NCI-H774 (cell line): ENCODE measurements at places on chromosomes 3 and 15.

DNA sequence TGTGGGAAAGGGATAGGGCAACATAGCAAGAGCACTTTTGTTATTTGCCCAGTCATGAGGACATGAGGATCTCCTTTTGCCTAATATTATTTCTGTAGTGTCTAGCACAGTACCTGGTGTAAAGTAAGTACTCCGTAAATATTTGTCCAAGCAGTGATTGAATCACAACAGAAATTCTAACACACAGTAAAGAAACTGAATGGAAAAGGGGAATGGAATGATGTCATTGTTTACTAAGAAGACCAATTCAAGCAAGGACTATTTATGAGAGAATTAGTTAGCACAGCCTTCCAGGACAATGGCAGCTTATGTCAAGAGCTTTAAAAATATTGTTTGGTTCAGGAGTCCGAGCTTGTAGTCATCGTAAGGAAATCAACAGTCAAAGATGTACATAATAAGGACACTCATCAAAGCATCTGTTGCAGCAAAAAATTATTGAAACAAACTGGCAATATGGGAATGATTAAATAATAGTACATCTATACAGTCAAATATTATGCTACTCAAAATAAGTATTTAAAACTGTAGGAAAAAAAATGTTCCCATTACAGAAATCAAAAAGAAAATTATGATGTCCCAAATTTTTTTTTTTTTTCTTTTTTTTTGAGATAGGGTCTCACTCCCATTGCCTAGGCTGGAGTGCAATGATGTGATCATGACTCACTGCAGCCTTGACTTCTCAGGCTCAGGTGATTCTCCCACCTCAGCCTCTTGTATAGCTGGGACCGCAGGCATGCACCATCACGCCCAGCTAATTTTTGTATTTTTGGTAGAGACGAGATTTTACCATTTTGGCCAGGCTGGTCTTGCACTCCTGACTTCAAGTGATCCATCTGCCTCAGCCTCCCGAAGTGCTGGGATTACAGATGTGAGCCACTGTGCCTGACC is 17.9 kb downstream of the CAPN7 start:
- peak; percentile 43 for DNase-seq

DNA sequence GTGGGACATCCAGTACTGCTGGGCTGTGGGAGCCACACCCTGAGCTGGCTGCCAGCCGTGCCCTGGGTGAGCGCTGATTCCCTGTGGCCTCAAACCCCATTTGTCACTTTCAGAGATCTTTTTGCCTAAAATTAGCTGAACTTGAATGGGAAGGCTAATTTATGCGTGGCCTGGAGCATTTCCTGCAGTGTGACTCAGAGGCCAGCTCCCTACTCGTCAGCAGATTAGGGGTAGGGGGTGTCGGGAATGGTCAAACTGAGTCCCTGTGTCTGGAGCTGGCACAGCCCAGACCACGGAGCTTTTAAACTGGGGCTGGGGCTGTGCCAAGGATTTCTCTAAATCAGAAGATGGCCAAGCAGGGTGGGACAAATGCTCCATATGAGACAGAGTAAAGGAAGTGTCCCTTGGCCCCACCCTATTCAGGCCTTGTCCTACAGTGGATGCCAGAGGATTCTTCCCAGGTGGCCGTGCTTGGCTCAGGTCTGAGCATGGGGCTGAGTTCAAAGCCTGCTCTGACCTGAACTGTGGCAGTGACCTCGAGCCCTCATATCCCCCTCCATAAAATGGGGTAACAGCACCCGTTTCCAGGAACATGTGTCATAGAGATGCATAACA is 59.7 kb downstream of the ATP2B2 start:
- no peak for DNase-seq

DNA sequence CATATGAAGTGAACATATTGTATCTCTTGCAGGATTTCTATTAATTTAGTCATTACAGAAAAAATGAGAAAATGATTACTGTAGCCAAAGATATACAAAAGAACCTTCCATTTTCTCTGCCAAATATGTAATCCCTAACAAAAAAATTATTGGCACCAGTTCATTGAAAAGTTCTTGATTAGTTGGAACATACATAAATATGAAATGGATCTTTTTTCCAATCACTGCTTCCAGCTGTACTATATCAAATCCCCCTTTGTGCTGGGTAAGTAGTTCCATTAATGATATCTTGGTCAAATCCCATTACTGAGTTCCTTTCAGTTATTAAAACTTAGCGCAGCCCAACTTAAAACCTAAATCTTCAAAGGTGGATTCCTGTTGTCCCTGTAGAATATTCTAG is 263.8 kb downstream of the SLC9A9 start:
- no peak for DNase-seq

GRCh38 chr15:42140383-42141070 is 15.9 kb downstream of the PLA2G4F start:
- no peak for DNase-seq

- DNase-seq: peak; percentile 22
These were observed at the start of gene SEMA3G for GRCh38 chr3:52444860-52445793. TSS of gene SEMA3G (minus strand) at chr3:52445103. CDS start at chr3:52445027, 76 bp downstream.

- no peak for DNase-seq
These were observed 13.1 kb upstream of the USP3 start for GRCh38 chr15:63491116-63491827.

DNA sequence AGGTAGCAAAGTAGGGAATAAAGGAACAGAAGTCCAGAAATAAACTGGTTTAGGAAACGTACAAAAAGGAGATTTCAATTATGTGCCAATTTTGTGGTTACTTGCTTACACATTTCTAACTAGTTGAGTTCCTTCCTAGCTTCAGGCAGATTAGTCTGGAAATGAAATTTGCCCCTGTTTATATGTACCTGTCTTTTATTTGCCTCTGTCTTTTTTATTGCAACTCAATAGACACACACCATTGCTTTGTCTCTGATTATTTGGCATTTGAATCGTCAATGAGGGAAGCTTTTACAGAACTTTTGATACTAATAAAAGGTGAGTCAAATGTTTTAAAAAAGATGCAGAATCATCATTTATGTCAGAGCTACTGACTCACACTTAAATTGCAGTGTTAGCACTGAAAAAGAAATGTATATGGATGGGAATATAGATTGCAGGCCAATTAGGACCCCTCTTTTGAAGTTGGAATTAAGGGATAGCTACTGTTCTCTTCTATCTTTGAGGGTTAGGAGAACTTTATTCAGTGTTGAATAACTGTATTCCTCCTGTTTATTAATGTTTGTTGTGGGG is 60.5 kb downstream of the TRAK1 start:
- DNase-seq: no peak

- no peak for DNase-seq
These were observed 144.5 kb downstream of the NAALADL2 start for GRCh38 chr3:175003590-175003989.

- DNase-seq: no peak
These were observed 977 bp downstream of the CDC25A start for GRCh38 chr3:48187301-48187578.

DNA sequence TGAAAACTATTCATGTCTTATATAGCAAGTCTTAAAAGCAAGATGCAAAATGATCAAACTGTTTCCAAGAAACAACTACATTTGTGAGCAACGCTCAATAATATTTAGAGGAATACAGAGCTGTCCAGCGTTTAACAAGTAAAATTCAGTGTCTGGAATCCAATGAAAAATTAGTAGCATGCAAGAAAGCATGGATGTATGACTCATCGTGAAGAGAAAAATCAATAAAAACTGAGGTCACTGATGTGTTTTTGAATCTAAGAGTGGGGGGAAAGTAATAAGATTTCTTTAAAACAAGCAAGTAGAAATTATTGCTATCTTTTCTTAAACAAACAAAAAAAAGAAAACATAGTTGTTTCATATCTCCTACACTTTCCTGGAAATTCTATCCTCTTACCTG is 600.3 kb upstream of the GOLIM4 start:
- DNase-seq: no peak

DNA sequence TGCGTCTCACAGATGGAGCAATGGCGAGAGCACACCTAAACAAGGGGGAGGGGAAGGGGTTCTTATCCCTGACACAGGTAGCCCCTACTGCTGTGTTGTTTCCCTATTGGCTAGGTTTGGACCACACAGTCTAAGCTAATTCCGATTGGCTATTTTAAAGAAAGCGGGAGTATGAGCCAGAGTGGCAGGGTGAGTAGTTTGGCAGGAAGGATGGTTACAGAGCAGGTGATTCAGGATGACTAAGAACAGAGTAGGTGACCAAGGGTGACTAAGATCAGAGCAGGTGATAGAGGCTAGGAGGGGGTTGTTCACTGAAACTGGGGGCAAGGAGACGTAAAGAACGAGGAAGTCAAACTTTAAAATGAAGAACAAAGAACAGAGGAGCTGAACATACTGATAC is 511.8 kb downstream of the EDEM1 start:
- DNase-seq: no peak
